ENCODE measurements at places on chromosomes 16 and 17. TPM values are rescaled to one million over a fixed set of nuclear protein-coding genes. Genes with fewer than 3 reads are reported as not detected.

DNA sequence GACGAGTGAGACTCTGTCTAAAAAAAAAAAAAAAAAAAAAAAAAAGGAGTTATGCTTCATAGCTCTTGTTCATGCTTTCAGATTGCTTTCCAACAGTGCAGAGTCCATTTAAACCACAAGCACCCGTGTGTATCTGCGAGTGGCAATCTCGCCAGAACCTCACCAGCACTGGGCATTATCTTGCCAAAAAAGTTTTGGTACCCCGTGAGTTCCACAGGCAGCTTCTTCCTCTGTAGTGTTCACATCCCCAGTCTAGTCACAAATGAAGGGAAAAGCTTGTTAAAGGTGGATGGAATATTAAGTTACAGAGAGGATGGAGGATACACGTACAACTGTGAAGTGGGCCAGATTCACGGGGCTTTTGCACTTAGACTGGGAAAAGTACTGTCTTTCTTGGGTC lies 33.5 kb downstream of the WSB1 start:
- ATAC-seq: no peak

DNA sequence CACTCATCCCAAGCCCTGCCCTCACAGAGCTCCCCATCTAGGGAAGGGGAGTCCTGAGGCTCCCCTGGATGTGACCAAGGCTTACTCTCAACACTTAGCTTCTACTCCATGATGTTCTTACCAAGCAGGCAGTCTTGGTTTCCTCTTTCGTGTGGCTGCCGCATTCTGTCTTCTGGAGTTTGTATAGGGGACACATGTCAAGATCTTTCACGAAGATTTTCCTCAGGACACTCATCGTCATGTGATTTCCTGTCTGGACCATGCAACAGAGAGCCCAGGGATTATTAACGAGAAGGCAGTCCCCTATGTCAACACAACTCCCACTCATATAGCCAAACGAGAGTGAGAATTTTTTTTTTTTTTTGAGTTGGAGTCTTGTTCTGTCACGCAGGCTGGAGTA lies 10.4 kb downstream of the PRSS54 start:
- ATAC-seq: no peak

- ATAC-seq: no peak
Measured at GRCh38 chr16:55856950-55857349, 18.2 kb downstream of the CES5A start.

- no peak for ATAC-seq
Measured at GRCh38 chr16:78755751-78756661, 656.6 kb downstream of the WWOX start.

GRCh38 chr17:28404007-28404406 lies 2.0 kb downstream of the SLC46A1 start:
- ATAC-seq: no peak

- ATAC-seq: no peak
Measured at GRCh38 chr16:31664683-31665482, 137.2 kb downstream of the AHSP start.

- no peak for ATAC-seq
Measured at GRCh38 chr17:56681561-56682266, 88.2 kb downstream of the NOG start.

DNA sequence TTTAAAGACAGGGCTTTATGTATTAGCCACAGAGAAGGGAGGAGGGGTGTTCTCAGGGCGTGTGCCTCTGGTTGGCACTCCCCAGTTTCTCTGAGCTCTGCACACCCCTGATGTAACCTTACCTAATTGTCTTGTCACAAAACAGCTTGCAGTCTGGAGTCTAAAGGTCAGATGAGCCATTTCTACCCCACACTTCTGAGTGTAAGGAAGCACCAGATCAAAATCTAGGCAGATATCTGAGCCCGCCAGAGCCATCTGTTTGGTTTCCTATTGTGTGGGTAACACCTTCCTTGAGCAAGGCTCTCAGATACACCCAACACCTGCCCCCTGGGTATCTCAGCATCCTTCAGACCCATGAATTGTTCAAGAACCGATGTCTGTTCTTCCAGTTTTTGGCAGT lies 15.5 kb downstream of the CDH1 start:
- ATAC-seq: no peak

- no peak for ATAC-seq
Measured at GRCh38 chr17:7586673-7587419, 3.0 kb downstream of the SOX15 start.

- ATAC-seq: no peak
Measured at GRCh38 chr16:15953477-15953876, 4.1 kb downstream of the ABCC1 start.

DNA sequence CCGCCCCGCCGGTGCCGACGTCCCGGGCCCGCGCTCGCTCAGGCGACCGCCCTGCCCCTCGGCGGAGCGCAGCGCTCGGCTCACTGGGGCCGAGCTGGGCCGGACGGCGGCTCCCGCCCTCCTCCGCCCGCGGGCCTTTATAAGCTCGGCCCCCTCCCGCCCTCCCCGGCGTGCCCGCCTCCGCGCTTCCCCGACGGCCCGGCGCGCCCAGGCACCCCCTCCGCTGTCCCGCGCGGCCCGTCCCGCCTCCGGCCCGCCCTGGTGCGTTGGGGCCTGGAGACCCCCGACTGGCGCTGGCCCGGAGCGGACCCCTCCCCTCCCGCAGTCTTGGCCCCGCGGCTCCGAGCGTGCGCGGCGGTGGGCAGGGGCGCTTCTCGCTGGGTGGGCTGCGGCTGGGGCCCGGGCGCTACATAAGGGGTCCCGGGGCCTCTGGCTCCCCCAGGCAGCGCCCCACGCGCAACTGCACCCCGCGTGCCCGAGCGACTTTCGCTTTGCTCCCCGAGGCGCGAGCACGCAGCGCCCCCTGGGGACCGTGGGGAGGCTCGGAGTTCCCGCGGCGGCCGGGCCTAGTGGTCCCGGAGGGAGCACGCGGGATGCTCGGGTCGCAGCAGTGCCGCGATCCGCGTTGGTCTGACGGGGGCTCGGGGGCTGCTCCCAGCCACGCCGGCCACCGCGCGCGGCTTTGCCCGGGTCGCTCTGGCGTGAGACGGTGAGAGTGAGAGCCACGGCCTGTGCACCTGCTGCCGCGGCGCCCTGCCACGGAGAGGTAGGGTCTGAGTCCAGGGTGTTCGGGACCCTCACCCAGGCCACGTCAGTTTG lies at the start of gene PIEZO1:
TSS of gene PIEZO1 (minus strand) at position 115 of the 819 bp plus-strand sequence. CDS start 256 bp downstream, outside the sequence.
- peak; percentile 30 for ATAC-seq

GRCh38 chr16:54405478-54405877 lies 118.9 kb upstream of the IRX3 start:
- ATAC-seq: no peak

- no peak for ATAC-seq
Measured at GRCh38 chr17:72913142-72913682, 179.3 kb downstream of the SLC39A11 start.

- ATAC-seq: no peak
Measured at GRCh38 chr16:3681206-3681605, 26.7 kb downstream of the DNASE1 start.

DNA sequence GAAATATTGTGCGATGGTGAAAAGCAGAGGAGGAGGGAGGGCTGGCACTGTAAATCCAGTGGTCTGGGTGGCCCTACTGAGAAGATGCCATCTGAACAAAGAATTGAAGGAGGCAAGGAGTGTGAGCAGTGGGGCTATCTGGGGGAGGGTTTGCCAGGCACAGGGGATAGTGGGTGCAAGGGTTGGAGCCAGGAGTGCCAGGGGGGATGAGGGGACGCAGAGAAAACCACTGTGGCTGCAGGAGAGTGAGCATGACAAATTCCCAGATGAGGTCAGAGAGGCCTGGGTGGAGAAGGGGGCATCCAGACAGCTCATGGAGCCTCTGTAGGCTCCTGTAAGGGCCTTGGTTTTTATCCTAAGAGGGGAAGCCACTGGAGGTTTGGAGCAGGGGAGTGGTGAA lies 4.8 kb downstream of the XYLT2 start:
- no peak for ATAC-seq

- ATAC-seq: peak; percentile 44
Measured at GRCh38 chr16:1887711-1888354, 15.9 kb upstream of the MEIOB start.

- ATAC-seq: peak; percentile 72
Measured at GRCh38 chr16:24538756-24539294, 541 bp upstream of the RBBP6 start.

GRCh38 chr17:70084476-70084875 lies 9.5 kb downstream of the KCNJ16 start:
- no peak for ATAC-seq

DNA sequence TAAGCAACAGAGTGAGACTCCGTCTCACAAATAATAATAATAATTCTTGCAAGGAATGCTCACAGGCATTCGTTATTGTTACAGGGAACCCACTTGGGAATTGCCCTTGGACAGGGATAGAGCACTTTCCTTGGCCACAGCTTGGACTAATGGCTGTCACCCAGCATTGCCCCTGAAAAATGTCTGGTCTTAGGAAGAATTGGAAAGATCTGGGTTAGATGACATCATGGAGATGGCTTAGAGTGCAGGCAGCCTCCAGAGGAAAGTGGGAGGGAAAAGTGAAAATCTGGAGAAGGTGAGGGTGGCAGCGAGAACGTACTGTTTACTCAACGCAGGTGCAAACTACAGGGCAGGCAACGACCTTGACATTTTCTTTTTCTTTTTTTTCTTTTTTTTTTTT lies 59.3 kb upstream of the MRTFB start:
- ATAC-seq: peak; percentile 38

- no peak for ATAC-seq
Measured at GRCh38 chr17:35895636-35896587, 15.8 kb upstream of the CCL5 start.

GRCh38 chr17:28746611-28747050 lies 2.8 kb downstream of the TRAF4 start:
- ATAC-seq: no peak

DNA sequence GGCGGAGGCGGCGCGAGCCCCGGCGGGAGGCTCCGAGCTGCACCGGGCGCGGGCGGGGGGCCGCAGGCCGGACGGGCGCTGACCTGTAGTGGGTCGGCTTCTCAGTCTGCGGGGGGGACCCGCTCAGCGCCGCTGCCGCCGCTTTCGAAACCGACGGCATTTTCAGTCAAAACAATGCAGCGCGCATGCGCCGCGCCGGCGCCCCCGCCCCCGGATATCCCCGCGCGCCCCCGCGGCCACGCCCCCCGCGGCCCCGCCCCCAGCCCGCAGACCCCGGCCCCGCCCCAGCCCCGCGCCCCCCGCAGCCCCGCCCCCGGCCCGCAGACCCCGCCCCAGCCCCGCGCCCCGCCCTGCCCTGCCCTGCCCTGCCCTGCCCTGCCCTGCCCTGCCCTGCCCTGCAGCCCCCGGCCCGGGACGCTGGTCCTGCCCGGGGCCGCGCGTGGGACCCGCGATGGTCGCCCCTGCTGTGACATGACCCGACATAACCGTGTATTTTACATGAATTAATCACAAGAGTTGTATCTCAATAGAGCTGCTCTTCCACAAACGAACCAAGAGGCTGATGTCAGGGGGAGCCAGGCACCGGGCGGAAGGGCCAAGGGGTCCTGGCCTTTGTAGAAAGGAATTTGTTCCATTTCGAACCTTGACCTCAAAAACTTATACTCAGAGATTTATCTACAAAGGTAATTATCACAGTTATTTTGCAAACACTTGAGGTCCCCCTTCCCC lies at the start of gene UNKL:
TSS of gene UNKL (minus strand) at position 173 of the 729 bp plus-strand sequence. CDS start at position 160, 13 bp downstream.
- peak; percentile 78 for ATAC-seq

DNA sequence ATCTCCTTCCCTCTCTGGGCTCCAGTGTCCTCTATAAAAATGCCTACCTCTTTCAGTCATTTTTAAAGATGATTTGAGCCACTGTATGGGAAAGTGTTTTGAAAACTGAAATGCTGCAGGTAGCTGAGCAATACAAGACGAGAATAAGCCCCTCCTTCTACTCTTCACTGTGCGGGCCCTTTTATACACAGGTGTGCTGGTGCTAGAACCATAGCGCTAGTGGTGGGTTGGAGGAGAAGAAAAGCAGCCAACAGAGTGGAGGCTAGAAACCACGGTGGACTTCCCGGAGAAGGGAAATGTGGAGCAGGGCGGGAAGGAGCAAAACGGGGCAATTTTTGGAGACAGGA lies 58.2 kb upstream of the DLX4 start:
- no peak for ATAC-seq

- peak; percentile 93 for ATAC-seq
Measured at GRCh38 chr16:81457326-81458133, 12.9 kb downstream of the CMIP start.

DNA sequence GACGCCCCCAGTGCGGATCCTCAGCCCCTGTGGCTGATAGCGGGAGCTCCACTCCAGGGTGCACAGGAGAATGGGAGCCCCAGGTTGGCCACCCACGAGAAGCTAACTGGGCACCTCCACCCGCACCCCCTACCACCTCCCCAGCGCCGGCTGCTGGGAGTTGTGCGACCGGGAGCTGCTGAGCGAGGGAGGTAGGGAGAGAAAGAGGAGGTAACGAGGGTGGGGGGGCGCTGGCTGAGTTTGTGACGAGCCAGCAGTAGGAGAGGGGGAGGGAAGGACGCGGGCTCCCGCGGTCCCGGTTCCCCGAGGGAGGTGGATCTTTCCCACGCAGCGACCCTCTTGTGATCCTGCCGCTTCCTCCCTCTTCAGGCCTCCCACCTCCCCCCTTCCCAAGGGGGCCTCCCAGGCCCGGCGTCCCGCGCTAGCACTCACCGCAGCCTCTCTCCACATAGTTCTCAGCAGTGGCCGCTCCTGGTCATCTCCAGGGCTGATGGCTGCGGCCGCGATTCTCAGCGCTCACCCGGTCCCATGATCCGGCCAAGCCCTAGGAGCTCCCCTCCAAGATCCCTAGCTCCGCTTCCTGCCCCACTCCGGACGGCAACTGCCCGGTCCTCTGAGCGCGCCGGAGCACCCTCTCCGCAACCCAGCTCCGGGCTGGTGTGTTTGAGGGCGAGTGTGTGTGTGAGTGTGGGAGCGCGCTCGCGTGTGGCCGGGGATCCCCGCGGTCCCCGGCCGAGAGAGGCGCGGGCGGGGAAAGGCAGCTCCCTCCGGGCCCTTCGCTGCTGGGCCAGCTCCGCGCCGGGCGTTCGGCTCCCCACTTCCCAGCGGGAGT lies at the start of gene GRIN2A:
TSS of gene GRIN2A (minus strand) at position 207 of the 832 bp plus-strand sequence. CDS start 2,017 bp downstream, outside the sequence.
- ATAC-seq: peak; percentile 10

Gene CD300H
- total RNA-seq: not detected

Gene PPP1R27
- 1.1 TPM for total RNA-seq

Gene PNPO
- total RNA-seq: 50.5 TPM

Gene RPH3AL
- 9.3 TPM for total RNA-seq

Gene NPB
- total RNA-seq: 0.62 TPM

Gene PRSS21
- not detected for total RNA-seq

Gene CCL5
- total RNA-seq: 0.44 TPM

Gene TBC1D3C
- total RNA-seq: not detected

Gene CCL17
- total RNA-seq: not detected

Gene TPSB2
- total RNA-seq: not detected

All from motor neuron (in vitro differentiated cells).